ENCODE measurements at places on chromosomes 1 and 21. TPM values are rescaled to one million over a fixed set of nuclear protein-coding genes. Genes with fewer than 3 reads are reported as not detected.
A peak's percentile ranks its signal among the peaks of the same experiment; 100 is the strongest.

GRCh38 chr21:15422783-15423182 lies 307.0 kb upstream of the USP25 start:
- DNase-seq: no peak

GRCh38 chr21:42363312-42363711 lies 3.0 kb downstream of the TFF1 start:
- peak; percentile 52 for DNase-seq

DNA sequence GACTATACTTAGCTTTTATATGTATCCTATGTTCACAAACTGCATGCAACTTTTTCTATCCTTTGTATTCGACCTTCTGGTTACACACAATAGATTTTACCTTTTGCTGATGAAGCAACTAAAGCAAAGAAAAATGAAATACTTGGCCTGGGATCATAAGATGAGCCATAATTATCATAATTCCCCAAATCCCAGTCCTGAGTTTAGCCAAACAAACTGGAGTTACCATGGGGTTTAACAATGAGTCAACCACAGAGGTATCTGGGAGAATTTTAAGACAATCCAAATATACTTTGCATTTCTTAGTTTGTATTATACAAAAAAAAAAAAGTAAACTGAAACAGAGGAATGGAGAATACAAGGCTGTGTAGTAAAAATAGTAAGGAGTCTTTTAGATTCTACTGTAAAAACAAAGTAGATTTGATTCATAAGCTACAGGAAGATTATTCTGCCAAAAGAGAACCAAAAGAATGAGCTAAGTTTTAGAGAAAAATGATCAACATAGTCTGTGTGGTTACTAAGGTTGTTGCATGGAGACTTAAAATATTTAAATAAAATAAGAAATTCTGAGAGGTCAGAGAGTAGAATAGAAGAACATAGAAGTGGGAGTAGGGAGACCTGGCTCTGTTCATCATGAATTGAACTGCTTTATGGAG lies 60.4 kb upstream of the GORAB start:
- no peak for DNase-seq

DNA sequence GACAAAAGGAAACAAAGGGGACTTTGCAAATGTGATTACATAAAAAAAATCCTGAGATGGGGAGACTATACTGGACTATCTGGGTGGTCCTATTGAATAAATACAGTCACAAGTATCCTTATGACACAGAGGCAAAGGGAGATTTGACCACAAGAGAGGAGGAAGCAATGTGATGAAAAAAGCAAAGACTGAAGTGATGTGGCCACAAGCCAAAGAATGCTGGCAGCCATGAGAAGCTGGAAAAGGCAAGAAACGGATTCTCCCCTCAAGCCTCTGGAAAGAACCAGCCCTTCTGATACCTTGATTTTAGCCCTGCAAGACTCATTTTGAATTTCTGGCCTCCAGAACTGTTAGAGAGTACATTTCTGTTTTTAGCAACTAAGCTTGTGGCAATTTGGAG lies 36.4 kb downstream of the OLFML2B start:
- no peak for DNase-seq

DNA sequence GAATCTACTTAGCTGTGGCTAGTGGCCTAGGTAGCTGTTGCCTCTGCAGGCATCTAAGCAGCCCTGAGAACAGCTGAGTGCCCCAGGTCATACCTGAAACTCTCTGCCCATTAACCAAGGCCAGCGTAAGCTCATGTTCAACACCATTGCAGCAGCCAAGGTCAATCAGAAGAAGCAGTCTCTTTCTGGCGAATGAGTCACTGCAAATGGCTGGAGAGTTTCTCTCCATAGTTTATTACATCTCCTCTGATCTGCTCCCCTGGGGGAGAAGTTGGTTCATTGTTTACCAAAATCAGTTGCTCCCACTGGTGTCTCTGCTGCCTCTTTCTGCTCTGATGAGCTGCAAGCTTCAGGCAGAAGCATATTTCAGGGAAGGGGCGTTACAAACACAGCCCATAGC lies 6.9 kb upstream of the BCL9 start:
- no peak for DNase-seq

RGS7 gene
- not detected for polyA plus RNA-seq

KCND3 gene
- polyA plus RNA-seq: 0.04 TPM

MX2 gene
- polyA plus RNA-seq: 0.05 TPM

LRRIQ3 gene
- 2.8 TPM for polyA plus RNA-seq

CD247 gene
- 0.10 TPM for polyA plus RNA-seq
